ENCODE measurements at places on chromosomes 12 and 14.
A peak's percentile ranks its signal among the peaks of the same experiment; 100 is the strongest.

DNA sequence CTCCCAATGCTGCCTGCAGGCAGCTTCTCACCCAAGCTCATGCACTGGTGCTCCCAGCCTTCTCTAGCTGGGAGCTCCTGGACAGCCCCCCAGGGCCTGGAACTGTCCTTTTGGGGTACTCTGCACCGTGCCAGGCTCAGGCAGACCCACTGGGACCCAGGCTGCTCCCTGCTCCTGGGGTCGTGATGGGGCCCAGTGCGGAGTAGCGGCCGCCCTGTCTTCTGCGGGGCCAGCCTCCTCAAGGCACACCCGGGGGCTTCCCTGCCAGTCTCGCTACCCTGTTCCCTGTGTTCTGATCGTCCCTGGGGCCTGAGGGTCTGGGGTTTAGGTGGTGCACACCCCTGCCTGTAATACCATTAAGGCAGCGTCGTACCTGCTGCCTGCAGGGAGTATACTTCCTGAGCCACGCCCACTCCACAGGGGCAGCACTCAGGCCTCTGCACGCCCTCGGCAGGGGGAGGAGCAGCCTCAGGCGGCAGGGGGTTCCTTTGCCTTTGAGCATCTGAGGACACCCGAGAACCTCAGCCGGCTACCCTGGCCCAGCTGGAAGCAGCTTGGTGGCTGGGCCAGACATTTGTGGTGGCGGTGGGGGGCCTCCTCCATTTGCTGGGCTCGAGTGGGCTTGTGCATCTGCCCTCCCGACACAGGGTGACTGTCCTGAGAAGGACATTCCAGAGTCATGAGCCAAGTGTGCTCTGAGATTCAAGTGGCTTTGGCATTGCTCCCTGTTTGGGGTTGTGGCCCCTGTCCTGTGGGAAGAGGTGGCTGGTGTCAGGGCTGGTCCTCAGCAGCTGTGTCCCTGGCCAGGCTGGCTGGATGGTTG is 9.2 kb upstream of the CRIP2 start:
- DNase-seq, result no peak

DNA sequence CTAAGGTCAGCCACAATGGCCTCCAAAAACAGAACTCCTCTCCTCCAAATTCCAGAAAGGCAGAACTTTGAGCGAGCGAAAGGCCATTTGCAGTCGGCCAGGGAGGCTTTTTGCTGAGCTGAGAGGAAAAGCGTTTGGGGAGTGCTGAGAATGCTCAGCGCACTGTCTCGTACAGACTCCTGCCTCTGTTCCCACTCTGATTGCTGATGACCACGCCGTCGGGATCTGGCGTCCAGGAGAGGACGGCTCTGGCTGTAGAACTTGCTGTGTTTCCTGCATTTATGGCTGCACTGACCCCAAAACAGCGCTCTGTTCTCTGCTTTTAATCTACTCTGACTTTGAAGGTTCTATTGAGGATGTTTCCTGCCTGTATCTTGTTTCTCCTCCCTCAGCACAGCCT is 82.4 kb upstream of the WSCD2 start:
- no peak for DNase-seq

DNA sequence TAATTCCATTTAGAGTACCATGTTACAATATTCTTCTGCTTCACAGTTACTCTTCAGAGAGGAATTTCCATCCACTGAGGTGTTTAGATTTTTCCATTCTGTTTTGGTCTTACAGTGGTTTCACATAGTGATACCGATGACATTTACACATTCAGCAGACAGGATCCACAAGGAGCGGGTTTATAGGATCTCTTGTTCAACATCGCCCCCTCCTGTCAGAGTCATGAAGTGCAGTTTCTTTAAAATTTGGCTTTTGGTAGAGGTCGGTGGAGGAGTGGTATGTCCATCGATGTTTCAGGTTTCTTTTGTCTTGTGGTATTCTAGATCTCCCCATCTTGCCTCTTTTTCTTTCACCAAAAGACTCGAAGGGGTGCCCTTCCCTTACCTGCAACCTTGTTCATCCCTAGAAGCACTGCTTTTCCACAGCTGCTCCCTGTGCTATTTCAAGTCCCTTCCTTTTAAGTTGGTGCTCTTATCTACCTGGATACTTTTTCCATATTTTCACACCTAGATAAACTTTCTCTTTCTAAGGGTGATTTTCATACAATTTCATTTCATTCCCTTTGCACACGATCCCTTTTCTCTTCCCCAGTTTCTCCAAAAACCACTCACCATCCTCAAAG is 181.3 kb downstream of the ITPR2 start:
- peak; percentile 8 for DNase-seq

DNA sequence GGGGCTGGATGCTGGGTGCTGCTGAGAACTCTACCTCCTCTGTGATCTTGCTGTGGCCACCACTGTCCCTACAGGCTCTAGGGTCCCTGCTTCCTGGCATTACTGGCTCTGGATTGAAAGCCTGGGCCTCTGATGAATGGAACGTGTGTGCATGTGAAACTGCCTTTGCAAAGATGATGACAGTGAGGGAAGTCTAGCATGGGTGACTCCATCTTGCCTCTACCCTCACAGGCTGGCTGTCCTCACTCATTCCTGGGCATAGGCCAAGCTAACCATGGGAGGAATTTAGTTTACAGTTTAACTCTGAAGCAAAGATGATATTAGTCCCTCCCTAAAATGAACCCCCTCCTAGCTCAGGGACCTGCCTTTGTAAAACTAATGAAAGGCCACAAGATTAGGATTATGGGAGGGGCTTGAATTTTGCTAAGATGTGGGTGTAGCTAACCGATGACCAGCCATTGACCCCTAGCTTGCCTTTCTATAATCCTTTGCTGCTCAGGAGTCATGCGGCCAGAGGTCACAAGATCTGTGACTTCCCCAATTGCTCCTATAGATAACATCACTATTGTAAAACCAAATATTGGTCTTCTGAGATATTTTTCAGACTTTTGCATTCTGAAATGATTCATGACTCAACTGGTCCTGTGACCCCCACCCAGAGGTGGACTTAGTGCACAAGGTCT is 2.2 kb upstream of the C1S start:
- no peak for DNase-seq

- no peak for DNase-seq
Observed at GRCh38 chr14:26522967-26523366, 74.9 kb downstream of the NOVA1 start.

- no peak for DNase-seq
Observed at GRCh38 chr12:120406069-120406468, 31.8 kb upstream of the COX6A1 start.

DNA sequence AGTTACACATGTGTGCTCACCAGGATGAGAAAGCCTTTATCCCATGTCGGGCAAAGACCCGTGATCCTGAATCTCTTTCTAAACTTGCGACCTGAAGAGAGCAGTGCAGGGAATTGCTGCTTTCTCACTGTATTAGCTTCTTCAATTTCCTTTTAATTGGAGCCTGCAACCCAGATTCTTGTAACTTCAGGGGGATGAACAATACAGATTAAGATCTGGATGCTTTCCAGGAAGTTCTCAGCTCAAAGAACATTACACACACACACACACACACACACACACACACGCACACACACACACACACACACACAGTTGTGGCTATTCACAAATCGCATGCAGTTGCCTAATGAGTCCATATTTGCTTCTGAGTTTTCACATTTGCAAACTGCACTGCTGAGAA is 268.3 kb downstream of the NPAS3 start:
- no peak for DNase-seq

- no peak for DNase-seq
Observed at GRCh38 chr14:20808162-20808483, 5.5 kb upstream of the RNASE1 start.

GRCh38 chr12:91052026-91052425 is 5.8 kb downstream of the KERA start:
- no peak for DNase-seq

DNA sequence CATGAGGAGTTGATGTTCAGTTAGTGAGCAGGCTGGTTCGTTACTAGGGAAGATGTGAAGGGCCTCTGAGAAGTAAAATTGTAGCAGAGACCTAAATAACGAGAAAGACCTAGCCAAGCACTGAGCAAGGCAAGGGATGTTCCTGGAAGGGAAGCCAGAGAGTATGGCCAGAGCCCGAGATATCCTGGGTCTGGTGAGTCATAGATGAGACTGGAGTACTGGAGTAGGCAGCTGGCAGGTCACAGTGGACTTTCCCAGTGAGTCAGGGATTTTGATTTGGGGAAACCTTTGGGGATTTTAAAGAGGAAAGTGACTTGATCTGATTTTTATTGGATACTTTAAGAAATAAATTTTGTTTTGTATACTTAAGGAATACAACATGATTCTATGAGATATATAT is 369.0 kb downstream of the DIO2 start:
- no peak for DNase-seq

GRCh38 chr14:104973135-104973384 is 5.1 kb downstream of the AHNAK2 start:
- DNase-seq, result no peak

GRCh38 chr14:103818422-103818821 is 29.0 kb downstream of the PPP1R13B start:
- DNase-seq, result no peak

DNA sequence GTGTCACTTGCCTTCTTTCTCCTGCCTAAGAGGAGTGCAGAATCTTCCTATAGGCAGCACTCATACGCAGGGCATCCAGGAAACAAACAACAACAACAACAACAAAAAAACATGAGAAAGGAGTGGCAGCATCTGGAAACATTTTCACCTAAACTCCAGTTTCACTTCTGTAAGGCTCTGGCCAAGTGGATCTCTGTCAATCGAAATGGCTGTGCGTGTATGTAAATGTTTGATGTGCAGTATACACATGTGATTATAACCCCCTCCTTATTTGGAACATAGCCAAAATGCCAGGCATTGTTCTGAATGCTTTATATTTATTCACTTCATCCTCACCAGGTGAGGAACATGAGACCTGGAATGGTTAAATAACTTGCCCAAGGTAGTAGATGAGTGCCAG is 76.8 kb downstream of the COX16 start:
- no peak for DNase-seq
